ENCODE measurements at places on chromosomes 12 and 14. TPM values are rescaled to one million over a fixed set of nuclear protein-coding genes. Genes with fewer than 3 reads are reported as not detected.
A peak's percentile ranks its signal among the peaks of the same experiment; 100 is the strongest.

The A2M gene
- total RNA-seq: 272 TPM

The AQP6 gene
- 0.63 TPM for total RNA-seq

The APPL2 gene
- 73.9 TPM for total RNA-seq

The DIO2 gene
- 5.9 TPM for total RNA-seq

The OR4E2 gene
- not detected for total RNA-seq

The CCDC196 gene
- total RNA-seq: not detected

DNA sequence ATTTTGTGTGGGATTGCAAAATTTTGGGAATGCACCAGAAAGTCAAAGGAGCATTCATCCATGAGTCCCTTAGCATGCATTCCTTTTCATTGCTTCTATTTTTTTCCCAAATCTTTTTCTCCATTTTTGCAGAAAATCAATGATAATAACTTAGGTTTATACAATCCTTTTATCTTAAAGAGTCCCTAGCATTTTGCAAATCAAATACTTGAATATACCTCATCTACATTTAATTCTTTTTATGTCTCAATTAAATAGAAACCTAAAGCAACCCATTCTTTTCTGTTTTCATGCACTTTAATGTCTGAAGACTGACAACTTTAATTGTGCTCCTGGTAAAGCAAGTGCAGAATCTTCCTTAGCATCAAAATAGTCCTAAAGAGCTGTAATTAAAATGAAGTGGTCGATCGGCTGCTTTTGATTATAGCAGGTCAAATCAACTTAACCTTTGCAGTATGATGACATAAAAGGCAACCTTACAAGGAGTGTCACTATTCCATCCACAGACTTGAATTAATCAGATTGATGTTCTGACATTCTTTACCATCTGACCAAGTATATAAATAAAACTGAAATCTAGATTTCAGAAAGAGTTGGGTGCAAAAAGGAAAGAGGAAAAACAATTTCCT, 168.4 kb downstream of the ALG10B start:
- H3K27ac ChIP-seq: no peak overlapping the region
- H3K4me3 ChIP-seq: no peak overlapping the region
- H3K27me3 ChIP-seq: no peaks in the 10 kb centered on the region
- no peak for DNase-seq
- no peaks in the 10 kb centered on the region for H3K36me3 ChIP-seq

- H3K36me3 ChIP-seq: no peaks in the 10 kb centered on the region
- H3K4me1 ChIP-seq: peaks cover 43% of the 10 kb centered on the region
- no peaks in the 10 kb centered on the region for H3K27me3 ChIP-seq
- H3K27ac ChIP-seq: peak within 1 kb of the TSS; percentile 61
- DNase-seq: no peak
- peak within 1 kb of the TSS; percentile 86 for H3K4me3 ChIP-seq
These were observed at the start of gene PKP2 for GRCh38 chr12:32896432-32897280. TSS of gene PKP2 (minus strand) at chr12:32896777. CDS start at chr12:32896731, 46 bp downstream.

GRCh38 chr12:2099595-2099994, 46.8 kb downstream of the CACNA1C start:
- no peak for DNase-seq
- no peaks in the 10 kb centered on the region for H3K4me1 ChIP-seq
- H3K36me3 ChIP-seq: no peaks in the 10 kb centered on the region
- H3K27ac ChIP-seq: no peak overlapping the region
- H3K27me3 ChIP-seq: no peaks in the 10 kb centered on the region
- H3K4me3 ChIP-seq: no peak overlapping the region

- H3K27me3 ChIP-seq: no peaks in the 10 kb centered on the region
- DNase-seq: no peak
- no peaks in the 10 kb centered on the region for H3K36me3 ChIP-seq
- no peak overlapping the region for H3K27ac ChIP-seq
- no peak overlapping the region for H3K4me3 ChIP-seq
These were observed 9.3 kb downstream of the CCDC196 start for GRCh38 chr14:66495218-66496098.

- H3K4me1 ChIP-seq: peaks cover 44% of the 10 kb centered on the region
- no peaks in the 10 kb centered on the region for H3K27me3 ChIP-seq
These were observed 55.2 kb upstream of the CERS5 start for GRCh38 chr12:50222275-50222783.

DNA sequence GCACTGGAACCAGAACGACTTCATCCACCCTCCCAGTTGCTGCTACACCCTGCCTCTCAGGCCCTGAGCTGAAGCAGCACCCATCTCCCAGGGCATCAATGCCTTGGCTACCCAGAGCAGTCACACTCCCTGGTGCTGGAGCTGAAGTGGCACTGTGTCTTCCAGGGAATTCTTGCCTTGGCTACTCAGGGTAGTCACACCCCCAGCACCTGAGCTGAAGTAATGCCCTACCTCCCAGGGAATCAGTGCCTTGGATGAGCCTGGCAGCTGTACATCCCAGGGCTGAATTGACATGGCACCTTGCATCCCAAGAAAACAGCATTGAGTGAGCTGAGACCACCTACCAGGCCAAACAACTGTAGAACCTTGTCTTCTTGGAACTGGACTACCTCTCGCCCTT, 41.2 kb upstream of the TSPAN11 start:
- no peaks in the 10 kb centered on the region for H3K4me1 ChIP-seq
- DNase-seq: no peak
- H3K27me3 ChIP-seq: no peaks in the 10 kb centered on the region
- H3K36me3 ChIP-seq: no peaks in the 10 kb centered on the region

Data from tibial nerve (tissue), 4 donors.